Skeletal muscle cell (primary cell): ENCODE measurements at places on chromosomes 13 and 19.
A peak's percentile ranks its signal among the peaks of the same experiment; 100 is the strongest.

DNA sequence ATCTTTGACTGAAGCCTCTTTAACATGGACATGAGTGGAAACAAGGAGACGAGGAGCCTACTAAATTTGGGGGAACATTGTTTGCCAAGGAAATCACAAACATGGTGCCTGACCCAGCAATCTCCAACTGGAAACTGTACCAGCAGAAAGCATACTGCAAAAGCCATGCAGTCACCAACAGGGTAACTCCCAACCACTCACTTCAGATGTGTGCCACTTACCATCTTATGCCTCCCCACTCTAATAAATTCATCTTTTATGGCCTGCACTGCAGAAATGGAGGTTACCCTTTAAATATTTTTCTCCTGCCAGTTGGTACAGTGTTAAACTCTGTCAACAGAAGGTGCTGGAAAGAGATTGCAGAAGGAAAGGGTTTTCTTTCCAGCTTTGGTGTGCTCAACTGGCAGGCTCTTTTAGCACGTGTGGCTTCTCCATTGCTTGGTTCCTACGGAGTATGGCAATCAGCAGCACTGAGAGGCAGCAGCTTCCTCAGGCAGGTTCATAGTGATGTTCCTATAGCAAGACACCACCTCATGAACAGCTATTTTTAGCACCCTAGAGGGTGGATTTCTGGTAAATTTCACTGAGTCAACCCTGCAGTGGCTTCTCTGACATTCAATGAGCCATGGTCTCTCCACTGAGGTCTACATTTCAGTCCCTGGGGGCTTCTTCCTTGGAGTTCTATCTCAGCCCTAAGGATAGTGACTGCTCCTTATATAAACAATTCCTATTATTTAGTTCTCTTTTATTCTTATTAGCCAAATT lies 21.4 kb downstream of the MIR17HG start:
- peak; percentile 17 for DNase-seq

DNA sequence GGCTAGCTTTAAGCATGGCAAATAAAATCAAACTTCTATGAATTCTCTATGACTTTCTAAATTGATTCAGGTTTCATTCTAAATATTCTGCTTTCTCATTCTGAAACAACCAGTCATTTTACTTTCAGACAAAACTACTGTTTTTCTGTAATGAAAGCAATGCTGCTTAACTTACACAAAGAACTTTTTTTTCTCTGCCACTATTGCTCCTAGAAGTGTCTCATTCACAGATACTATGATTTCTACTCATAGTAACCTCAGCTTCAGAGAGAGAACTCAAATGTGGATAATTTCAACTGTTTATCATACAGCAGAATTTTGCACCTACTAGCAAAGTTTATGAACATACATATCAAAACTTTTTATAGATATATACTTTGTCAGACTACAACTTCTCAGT lies 724.6 kb downstream of the SLITRK5 start:
- DNase-seq: no peak

DNA sequence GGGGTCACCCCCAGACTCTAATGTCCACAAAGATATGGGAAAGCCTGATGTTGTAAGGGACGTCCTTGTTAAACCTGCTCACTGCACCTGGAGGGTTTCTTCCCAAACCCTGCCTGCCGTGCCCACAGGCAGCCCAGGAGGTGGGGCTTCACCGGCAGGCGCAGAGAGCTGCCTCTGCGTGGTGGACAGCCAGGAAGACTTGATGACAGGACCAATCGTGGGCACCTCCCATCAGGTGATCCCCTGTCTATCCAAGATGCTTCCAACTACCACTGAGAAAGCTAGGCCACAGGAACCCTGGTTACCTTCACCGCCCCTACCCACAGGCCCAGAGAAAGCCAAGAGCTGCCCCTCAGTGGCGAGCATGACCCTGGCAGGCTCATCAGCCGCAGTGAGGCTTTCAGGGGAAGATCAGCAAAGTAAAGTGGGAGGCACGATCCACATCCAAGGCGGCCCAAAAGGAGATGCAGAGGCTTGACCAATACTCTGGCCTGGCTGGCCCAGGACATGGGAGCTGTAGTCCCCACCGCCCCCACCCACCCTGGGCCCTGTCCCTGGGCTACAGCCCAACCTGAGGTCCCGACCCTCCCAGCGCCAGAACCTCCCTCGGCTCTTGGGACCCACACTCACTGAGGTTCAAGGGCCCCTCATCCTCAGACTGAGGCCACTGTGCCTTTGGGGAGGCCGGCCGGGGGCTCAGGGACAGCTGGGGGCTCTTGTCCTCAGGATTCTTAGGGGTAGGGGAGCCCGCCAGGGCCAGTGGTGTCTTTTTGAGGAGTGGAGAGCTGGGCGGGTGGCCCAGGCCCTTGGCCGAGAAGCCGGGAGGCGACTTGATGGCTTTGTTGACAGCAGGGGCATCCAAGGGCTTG lies 10.4 kb upstream of the AKAP8L start:
- no peak for DNase-seq

DNA sequence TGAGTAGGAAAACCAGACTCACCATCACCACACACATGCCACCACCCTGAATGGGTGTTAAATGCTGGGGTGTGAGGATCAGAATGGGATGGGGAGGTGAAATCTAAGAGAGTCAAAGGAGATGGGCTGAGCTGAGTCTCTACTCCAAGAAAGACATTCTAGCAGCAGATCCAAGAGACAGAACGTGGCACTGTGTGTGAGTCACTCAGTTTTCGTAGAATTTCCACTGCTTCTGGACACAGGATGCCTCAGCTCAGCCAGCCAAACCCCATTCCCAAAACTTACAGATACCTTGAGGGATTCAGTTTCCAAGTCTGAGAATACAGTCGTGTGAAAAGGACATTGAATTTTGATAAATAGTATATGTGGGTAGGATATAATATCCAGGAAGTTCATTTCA lies 7.3 kb upstream of the CYP2A7 start:
- DNase-seq: no peak

DNA sequence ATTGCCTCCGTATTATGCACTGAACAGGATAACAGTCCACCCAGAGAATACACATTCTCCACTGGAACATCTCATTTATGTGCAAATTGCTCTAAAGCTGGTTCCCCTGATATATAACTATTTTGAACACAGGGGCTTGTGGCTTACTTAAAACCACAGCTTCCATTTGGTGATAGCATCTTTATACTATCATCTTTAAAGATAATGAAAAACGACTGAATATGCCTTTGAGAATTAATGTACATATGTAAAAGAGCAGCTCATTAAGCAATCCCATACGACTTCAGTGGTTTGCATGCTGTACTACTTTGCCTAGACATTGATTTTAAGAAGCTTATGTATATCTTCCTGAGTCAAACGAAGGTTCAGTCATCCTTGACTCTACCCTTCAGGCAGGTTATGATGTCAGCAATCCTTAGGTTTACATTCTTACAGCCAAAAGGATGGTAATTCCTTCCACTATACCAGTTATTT lies 40.8 kb downstream of the BRD4 start:
- DNase-seq: no peak

DNA sequence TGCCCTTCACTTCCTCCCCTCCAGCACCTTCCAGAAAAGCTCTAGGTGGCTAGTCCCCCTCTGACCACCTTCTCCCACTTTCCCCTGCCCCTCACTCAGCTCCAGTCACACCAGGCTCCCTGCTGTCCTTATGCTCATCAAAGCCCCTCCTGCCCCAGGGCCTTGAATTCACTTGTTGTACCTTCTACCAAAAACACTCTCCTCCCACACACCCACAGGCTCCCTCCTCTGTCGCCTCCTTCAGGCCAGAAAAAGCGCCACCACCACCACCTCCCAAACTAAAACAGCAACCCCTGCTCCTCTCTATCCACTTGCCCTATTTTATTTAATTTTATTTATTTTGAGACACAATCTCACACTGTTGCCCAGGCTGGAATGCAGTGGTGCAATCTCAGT lies 4.8 kb upstream of the CEACAM16 start:
- no peak for DNase-seq

GRCh38 chr13:36907266-36907665 lies 12.8 kb downstream of the SMAD9 start:
- no peak for DNase-seq

GRCh38 chr13:107585469-107586180 lies 629.7 kb downstream of the LIG4 start:
- DNase-seq: no peak

GRCh38 chr19:13429563-13429962 lies 76.7 kb downstream of the CACNA1A start:
- no peak for DNase-seq
